A172 (cell line): ENCODE measurements at places on chromosomes 12 and 14. TPM values are rescaled to one million over a fixed set of nuclear protein-coding genes. Genes with fewer than 3 reads are reported as not detected.
A peak's percentile ranks its signal among the peaks of the same experiment; 100 is the strongest.

The TSPAN9 gene
- 7.0 and 10.3 TPM in 2 replicates for total RNA-seq

DNA sequence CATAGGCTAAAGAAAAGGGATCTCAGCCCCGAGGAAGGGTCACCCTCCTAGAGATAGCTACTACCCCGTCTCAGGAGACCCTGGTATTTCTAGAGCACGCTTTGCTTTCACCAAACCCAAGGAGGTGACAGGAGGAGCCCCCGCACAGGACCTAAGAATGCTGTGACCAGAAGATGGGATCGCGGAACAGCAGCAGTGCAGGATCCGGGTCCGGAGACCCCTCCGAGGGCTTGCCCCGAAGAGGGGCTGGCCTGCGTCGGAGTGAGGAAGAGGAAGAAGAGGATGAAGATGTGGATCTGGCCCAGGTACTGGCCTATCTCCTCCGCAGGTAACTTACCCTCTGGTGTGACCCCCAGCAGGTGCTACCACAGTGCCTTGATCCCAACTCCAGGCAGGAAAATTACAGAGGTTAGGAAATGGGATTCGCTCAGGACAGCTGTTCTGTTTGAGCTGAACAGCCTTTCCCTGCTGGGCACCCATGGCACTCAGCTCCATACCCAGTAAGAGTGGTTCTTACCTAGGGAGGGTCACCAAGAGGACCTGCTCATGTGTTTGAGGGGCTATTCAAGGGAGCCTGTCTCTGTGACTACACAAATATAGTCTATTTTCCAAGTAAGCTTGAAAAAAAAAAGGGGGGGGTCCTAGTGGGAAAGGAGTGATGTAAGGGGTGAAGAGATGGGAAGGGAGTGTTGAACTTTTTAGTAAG is 826 bp upstream of the NRL start:
- no peak for DNase-seq

The FAM90A1 gene
- not detected in 2 replicates for total RNA-seq

GRCh38 chr12:42705863-42706262 is 116.3 kb upstream of the PRICKLE1 start:
- peak; percentile 58 for DNase-seq

GRCh38 chr14:83975841-83976770 is 1553.8 kb upstream of the FLRT2 start:
- no peak for DNase-seq

- no peak for DNase-seq
These were observed 412.6 kb downstream of the APAF1 start for GRCh38 chr12:99057670-99058069.

GRCh38 chr14:71333705-71334104 is 426.4 kb downstream of the PCNX1 start:
- no peak for DNase-seq

DNA sequence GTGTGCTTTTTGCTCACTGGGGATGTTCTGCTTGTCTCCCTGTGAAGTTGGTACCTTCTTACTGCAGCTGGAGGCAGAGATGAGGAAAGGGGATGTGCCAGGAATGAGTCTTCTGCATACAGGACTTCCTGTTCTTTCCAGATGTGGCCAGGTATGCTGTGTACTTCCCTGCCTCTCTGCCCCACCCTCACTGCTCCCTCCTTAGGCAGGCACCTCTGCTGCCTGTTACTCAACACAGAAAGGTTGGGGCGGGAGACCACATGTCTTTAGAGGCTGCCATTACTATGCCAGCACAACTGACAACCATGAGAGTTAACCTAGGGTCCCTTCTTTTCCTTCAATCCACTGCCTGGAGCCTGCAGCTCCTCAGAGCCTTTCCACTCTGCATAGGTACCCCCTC is 2.0 kb upstream of the OAS3 start:
- no peak for DNase-seq

The DNAJC22 gene
- 12.6 and 13.1 TPM in 2 replicates for total RNA-seq

- DNase-seq = no peak
These were observed 111.3 kb downstream of the AEBP2 start for GRCh38 chr12:19550626-19551025.

DNA sequence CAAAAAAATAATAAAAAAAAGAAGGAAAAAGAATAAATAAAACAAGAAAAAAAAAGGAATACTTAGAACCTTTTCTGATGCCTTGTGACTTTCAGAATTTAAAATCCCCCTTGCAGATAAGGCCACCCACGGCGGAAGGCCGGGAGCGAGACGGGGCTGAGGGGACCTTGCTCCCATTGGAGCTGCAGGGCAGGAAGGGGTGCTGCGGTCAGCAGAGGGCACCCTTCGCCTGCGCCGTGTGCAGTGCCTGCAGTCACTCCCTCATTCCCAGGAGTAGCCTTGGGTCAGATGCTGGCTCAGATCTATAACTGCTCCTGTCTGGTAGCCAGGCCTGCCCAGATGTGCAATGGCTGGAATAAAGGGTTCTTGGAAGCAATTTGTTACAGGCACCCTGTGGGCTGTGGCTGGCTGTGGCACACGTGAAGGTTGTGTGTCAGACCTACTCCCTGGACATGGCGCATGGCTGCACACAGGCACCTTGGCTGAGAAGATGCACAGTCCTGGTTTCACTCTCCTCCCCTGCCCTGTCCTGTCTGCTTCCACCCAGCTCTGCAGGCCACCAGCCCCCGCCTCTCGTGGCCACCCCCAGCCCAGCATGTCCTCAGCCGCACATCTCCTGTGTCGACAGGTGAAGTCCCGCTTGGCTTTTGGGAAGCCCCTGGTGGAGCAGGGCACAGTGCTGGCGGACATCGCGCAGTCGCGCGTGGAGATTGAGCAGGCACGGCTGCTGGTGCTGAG is 13.4 kb upstream of the ALDH2 start:
- DNase-seq = peak; percentile 31

GRCh38 chr14:77616454-77617229 is at the start of gene SPTLC2:
TSS of gene SPTLC2 (minus strand) at chr14:77616637. CDS start at chr14:77616579, 58 bp downstream.
- DNase-seq = peak; percentile 97

GRCh38 chr12:101018540-101018939 is 191.5 kb downstream of the SLC5A8 start:
- DNase-seq = peak; percentile 91

DNA sequence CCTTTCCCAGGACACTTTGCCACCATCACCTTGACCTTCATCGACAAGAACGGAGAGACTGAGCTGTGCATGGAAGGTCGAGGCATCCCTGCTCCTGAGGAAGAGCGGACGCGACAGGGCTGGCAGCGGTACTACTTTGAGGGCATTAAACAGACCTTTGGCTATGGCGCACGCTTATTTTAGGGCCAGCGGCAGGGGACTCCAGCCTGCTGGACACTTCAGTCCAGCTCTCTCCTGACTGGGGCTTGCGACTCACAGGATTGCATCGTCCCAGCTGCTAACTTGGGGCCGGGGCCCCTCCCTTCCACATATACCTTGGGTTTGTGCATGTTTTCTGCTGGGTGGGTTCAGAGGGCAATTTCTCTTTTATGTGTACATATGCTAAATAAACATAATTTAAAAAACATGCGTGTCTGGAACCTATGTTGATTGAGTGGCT is 11.2 kb downstream of the AHSA1 start:
- DNase-seq = no peak

- no peak for DNase-seq
These were observed 13.6 kb upstream of the ETFBKMT start for GRCh38 chr12:31645924-31646323.

The PZP gene
- not detected in 2 replicates for total RNA-seq

The GLS2 gene
- total RNA-seq = 2.4 TPM in 1 of 2 replicates, not detected in the other

DNA sequence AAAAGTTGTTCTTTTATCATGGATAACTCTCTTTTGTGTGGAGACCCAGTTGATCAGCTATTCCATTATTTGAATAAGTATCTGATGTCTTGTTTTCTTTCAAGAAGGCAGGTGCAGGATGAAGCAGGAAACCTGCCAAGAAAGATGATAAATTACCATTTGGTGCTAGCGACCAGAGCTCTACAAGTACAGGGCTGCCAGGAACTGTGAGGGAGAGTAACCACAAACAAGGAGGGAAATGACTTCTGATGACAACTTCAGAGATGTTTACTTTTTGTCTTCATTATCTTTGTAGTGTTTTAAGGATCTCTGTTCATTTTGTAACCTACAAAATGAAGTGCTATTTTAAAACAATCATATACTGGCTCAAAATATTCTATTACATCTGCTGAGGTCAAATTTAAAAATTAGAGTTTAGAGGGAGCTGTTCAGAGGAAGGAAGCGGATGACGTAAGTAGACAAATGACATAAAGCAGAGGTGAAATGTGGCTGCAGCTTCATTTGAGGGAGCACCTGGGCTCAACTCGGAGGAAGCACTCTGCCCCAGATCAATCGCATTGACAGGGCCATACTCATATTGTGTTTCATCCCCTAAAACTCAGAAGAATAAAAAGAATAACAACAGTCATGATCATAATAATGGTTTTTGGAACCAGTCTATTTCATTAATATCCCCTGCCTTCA is 226.8 kb downstream of the C12orf42 start:
- DNase-seq = no peak

DNA sequence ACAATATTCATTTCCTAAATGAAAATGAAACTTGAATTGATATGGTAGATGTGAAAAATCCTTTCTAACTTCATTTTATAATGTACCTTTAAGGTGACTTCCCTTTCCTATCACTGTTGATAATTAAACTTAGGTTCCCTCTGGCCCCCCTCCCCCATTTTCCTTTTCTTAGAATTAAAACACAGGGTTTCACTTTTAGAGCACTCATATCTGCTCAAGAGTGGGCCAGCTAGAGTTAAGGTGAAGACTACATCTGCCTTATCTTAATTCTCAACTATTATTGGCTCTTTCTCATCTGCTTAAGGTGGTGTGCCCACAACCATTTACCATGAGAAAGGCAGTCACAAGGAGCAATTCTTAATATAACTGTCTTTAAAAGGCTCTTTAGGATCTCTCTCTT is 49.7 kb downstream of the LIN52 start:
- DNase-seq = no peak

DNA sequence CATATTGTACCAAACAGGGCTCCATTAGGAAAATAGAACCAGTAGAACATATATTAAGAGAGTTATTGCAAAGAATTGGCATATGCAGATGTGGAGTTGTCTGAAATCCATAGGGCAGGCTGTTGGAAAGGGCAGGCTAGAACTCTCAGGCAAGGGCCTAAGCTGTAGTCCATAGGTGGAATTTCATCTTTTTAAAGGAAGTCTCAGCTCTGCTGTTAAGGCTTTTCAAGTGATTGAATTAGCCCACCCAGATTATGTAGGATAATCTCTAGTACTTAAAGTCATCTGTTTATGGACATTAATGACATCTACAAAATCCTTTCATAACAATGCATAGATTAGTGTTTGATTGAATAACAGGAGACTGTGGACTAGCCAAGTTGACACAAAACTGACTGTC is 59.4 kb downstream of the RAD51B start:
- no peak for DNase-seq

GRCh38 chr12:8890313-8891085 is 23.8 kb upstream of the PHC1 start:
- DNase-seq = peak; percentile 3

- DNase-seq = no peak
These were observed 82.6 kb upstream of the GTF2A1 start for GRCh38 chr14:81303258-81303935.

The FGF23 gene
- total RNA-seq = not detected in 2 replicates

The GABARAPL1 gene
- 20.4 and 20.8 TPM in 2 replicates for total RNA-seq

DNA sequence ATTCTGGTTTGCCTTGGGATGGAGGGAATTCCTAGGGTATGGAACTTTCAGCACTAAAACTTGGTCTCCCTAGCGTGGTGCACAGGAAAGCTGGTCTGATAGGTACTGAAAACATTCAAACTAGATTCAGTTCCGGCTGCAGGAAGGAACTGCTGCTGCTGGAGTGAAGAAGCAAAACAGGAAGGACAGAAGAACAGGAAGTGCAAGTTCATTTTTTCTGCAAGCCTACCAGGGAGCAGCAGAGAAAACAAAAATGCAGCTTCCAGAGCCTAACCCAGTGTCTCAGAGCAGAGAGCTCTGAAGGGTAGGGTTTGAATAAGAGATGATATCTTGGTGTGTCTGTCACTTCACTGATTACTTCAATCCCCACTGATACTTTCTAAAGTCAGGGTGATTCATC is 165.2 kb downstream of the VRK1 start:
- DNase-seq = no peak

GRCh38 chr12:68036642-68037041 is 47.4 kb downstream of the IFNG-AS1 start:
- no peak for DNase-seq

DNA sequence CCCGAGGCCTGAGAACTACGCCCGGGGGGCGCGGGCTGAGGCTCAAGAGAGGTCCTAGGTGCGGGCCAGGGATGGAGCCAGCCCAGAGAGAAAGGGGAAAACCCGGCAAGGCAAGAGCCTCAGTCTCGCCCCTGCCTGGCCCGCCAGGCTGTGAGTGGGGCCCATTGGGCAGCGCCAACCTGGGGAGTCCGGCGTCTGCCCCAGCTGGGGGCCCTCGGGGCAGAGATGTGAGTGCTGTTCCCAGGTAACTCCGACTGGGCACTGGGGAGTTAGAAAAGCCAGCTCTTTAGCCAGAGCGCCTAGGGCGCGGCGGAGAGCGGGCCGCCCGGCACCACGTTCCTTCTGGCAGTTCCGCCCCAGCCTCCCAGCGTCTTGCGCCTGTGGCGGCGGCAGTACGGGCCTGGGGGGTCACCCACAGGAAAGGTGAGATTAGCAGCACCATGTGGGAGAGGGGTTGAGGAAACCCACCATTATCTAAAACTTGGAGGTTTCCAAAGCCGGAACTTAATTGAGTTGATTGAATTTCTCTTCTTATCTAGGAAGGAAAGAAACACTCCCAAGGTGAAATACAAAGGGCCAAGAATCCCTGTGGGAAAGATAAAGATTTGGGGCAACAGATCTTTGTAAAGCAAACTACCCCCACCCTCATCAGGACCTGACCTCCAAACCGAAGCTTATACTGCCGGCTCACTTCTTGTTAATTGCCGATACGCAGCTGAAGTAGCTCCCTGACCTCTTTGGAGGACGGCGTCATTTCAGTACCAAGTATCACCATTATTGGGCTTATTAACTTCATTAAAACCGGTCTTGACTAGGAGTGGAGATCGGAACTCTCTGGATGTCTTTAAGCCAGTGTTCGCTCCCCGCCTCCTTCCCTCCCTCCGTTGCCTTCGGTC is 11.6 kb downstream of the OTX2 start:
- no peak for DNase-seq

The GIT2 gene
- 30.2 and 30.3 TPM in 2 replicates for total RNA-seq

The ACOT6 gene
- not detected in 2 replicates for total RNA-seq

DNA sequence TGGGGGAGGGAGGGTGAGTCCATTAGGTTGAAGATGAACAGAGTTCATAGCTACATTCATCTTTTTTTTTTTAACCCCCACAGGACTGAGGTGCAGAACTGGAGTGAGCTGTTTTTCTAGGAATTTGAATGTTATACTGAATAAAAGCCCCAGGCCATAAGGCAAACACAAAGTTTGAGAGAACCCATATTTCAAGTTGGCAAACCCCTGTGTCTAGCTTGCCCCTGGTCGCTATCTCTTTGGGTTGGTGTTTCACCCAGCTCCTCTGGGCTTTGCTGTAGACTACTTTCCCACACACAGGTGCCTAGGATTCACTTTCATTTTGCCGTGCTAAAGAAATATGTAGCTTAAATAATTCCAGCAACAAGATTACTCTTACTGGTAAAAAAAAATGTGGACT is 5.2 kb upstream of the LMO3 start:
- DNase-seq = no peak

The GPR84 gene
- not detected in 2 replicates for total RNA-seq

The AACS gene
- 26.6 and 32.1 TPM in 2 replicates for total RNA-seq

GRCh38 chr12:120010661-120011230 is 21.7 kb downstream of the BICDL1 start:
- DNase-seq = no peak

- DNase-seq = peak; percentile 57
These were observed 29.7 kb downstream of the BDKRB1 start for GRCh38 chr14:96285667-96286066.

The POTEG gene
- not detected in 2 replicates for total RNA-seq

- DNase-seq = no peak
These were observed 336.9 kb downstream of the BMP4 start for GRCh38 chr14:53619691-53620231.

GRCh38 chr12:132154341-132154761 is 10.1 kb downstream of the NOC4L start:
- no peak for DNase-seq

The SLC38A6 gene
- total RNA-seq = 29.4 and 38.1 TPM in 2 replicates
